ENCODE measurements at places on chromosomes 2 and 18.

DNA sequence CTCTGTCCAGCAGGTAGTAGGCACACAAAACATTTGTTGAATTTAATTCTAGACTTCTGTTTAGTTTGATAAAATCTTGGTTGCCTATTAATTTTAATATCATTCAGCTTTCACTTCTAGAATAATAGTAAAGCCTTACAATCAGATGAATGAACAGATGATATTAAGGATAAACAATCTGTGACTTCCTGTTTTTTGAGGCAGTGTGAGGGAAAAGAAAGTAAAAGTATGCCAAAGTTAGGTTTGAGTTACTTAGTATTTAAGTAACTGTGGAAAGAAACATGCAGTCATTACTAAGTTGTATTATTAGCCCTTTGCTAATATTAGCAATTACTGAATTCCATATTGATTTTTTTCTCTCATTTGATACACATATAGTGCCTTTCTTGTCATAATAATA lies 31.5 kb downstream of the EPB41L5 start:
- DNase-seq = no peak

GRCh38 chr2:239438368-239438767 lies 37.5 kb upstream of the HDAC4 start:
- no peak for DNase-seq

- DNase-seq = no peak
These were observed 335.2 kb downstream of the IRS1 start for GRCh38 chr2:226464380-226464779.

DNA sequence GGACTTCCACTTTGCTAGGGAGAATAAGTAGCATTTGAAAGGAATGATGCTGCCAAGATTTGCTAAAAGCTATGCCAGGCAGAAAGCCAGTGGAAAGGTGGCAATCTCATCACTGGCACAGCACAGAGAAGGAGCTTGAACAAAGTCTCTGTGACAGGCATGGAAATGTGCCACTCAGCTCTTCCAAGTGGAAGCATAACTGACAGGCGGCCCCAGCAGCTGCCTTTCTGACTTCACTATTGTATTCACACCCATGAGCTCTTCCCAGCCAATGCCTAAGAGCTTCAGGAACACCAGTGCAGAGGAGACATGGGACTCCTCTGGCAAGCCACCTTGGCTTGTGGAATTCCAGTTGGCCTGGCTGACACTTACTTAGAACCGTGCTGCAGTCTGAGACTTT lies 134.6 kb upstream of the REG3G start:
- DNase-seq = peak; percentile 6

- DNase-seq = no peak
These were observed 183.8 kb downstream of the LTBP1 start for GRCh38 chr2:33130544-33130943.

DNA sequence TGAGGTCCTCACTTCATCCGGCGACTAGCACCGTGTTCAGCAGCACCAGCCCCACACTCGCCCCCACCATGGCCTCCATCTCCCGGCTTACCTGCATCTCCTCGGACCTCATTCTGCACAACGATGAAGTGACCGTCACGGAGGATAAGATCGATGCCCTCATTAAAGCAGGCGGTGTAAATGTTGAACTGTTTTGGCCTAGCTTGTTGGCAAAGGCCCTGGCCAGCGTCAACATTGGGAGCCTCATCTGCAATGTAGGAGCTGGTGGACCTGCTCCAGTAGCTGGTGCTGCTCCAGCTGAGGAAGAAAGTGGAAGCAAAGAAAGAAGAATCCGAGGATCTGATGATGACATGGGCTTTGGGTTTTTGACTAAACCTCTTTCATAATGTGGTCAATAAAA lies 70.5 kb upstream of the MYCN start:
- no peak for DNase-seq

DNA sequence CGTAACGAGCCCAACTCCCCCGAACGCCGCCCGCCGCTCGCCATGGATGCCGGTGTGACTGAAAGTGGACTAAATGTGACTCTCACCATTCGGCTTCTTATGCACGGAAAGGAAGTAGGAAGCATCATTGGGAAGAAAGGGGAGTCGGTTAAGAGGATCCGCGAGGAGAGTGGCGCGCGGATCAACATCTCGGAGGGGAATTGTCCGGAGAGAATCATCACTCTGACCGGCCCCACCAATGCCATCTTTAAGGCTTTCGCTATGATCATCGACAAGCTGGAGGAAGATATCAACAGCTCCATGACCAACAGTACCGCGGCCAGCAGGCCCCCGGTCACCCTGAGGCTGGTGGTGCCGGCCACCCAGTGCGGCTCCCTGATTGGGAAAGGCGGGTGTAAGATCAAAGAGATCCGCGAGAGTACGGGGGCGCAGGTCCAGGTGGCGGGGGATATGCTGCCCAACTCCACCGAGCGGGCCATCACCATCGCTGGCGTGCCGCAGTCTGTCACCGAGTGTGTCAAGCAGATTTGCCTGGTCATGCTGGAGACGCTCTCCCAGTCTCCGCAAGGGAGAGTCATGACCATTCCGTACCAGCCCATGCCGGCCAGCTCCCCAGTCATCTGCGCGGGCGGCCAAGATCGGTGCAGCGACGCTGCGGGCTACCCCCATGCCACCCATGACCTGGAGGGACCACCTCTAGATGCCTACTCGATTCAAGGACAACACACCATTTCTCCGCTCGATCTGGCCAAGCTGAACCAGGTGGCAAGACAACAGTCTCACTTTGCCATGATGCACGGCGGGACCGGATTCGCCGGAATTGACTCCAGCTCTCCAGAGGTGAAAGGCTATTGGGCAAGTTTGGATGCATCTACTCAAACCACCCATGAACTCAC lies 673 bp downstream of the PCBP1 start:
- no peak for DNase-seq

DNA sequence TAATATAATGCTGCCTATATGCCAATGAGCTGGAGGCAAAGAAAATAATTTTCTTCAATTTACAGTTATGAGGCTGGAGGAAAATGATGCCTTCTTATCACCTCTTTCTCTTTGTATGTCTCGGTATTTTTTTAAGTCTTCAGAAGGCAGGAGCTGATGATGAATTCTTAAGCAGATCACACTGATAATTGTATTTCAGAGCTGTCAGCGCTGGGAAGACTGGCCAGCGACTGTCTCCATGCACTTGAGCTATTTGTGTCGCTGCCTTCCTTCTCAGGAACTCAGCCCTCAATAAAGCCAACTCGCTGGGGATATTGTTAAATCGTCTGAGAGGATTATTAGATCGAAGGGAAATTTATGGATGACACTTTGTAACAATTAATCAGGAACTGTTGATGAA lies 40.3 kb downstream of the PTGR3 start:
- DNase-seq = no peak

- no peak for DNase-seq
These were observed 7.2 kb downstream of the NPC1 start for GRCh38 chr18:23578891-23579653.

GRCh38 chr18:49857708-49858107 lies 44.4 kb upstream of the ACAA2 start:
- no peak for DNase-seq

DNA sequence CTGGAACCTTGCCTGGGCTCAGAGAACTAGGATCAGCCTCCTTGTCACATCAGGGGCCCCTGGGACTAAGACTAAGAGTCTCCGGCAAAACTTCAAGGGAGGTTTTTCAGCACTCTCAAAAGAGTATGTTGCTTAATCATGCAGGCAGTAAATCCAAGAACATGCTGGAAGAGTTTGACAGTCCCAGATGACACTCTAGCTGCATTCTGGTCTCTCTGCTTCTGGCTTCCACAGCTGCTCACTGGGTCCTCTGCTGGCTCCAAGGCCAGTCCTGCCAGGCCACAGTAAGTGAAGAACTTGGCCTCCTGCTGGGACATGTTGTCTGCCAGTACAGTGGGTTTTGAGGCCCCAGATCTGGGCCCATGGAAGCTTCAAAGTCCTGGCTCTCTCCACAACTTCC lies 45.2 kb upstream of the IL1RL1 start:
- DNase-seq = no peak

DNA sequence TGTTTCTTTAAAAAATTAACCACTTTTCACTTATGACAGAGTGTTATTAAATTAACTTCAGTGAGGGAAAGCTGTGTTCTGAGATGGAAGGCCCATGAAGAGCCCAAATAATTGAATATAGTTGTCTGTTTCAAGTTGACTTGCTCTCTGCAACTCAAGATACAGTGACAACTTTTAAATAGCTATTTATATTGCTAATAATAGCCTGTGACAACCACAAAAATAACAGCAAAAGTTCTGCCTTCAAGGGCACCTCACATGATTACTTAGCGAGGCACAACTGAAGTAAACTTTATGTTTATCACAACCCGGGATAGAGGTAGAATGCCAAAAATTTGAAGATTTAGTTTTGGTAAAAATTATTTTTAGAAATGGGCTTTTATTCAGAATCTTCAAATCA lies 167.3 kb upstream of the SCN7A start:
- no peak for DNase-seq

DNA sequence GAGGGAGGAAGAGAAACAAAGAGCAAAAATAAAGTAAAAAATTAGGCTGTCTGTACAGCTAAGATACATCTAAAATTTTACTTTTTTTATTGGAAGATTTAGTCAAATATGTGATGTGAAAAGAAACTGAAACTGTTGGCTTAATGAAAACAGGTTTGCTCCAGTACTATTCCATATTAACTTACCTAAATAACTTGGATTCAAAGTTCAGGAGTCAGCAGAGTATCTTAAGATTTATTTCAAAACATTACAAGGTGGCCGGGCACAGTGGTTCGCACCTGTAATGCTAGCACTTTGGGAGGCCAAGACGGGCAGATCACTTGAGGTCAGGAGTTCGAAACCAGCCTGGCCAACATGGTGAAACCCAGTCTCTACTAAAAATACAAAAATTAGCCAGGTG lies 197.9 kb downstream of the PDE11A start:
- no peak for DNase-seq

DNA sequence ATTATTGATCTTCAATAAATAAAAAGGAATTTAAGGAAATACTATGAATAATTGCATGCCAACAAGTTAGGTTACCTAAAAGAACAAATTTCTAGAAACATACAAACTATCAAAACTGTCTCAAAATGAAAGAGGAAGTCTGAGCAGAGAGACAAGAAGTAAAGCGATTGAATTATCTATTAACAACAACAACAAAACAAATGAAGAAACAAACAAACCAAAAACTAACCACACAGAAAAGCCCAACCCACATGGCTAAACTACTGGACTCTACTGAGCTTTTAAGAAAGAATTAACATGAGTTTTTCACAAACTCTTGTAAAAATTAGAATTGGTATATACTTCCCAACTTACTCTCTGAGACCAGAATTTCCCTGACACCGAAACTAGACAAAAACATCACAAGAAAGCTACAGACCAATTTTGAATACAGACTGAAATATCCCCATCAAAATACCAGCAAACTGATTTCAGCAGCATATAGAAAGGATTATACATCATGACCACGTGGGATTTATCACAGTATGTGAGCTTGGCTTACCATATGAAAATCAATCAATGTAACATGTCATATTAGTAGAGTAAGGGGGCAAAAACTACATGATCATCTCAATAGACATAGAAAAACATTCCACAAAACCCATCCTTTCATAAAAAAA lies 16.6 kb upstream of the GALNT1 start:
- DNase-seq = no peak

DNA sequence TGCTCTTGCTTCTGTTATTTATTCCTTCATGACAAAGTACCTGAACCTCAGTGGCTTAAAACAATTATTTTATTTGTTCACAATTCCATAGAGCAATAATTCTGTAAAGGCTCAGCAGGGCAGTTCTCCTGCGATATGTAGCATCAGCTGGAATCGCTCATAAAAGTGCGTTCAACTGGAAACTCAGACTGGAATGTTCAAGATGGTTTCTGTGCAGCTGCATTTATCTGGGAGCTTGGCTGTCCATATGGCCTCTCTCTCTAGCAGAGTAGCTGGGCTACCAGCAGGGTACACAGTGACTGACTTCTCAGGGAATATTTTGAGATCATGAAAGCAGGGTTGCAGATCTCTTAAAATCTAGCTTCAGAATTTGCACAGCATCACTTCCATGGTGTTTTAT lies 13.5 kb downstream of the CCDC121 start:
- DNase-seq = no peak

DNA sequence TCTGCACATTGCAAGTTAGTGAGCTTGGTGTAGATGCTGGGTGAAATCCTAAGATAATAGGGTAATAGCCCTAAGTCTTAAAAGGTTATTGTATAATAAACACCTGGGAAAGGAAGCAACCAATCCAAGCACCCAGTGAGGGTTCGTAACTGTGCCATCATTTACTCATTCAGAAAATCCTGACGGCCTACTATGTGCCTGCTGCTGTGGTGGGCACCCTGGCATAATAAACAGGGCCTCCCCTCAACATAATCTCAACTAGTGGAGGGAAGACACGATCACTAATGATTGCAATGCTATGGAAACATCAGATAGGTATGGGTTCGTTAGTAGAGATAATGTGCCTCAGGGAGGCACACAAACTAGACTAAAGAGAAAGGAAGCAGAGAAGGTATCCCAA lies 48.9 kb upstream of the CCDC85A start:
- no peak for DNase-seq

DNA sequence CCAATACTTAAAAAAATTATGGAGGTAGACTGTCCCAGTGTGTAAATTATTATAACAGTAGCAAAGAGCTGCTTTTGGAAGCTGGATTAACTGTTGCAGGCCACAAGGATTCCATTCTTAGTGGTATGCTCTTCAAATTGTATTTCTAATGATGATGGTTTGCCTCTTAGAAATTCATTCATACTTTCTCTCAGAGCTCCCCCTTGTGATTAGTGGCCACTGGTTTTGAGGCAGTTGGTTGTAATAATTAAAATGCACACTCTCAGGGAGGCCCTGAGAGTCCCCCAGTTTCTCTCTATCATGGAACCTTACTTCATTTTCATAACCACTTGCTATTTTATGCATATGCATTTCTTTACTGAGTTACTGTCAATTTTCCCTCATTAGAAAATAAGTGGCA lies 122.5 kb downstream of the PLA2R1 start:
- no peak for DNase-seq

- DNase-seq = no peak
These were observed 215.7 kb downstream of the SLC4A10 start for GRCh38 chr2:161839926-161840325.

DNA sequence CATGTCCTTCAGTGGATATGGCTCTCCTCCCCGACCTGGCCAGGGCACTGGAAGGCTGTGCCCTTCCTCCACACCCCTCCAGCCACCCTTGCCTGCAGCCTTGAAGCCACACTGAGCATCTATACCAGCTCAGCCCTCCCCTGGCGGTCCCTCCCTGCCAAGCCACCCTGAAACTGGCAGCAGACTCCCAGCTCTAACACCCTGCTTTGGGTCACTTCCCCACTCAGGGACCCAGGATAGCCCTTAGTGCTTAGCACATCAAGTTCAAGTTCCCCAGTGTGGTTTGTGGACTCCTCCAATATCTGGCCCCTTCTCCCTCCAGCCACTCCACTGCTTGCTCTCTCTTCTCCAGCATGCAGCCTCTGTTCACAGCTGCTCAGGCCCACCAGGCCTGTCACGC lies 89.4 kb downstream of the TNS1 start:
- no peak for DNase-seq

GRCh38 chr18:55111271-55111670 lies 152.0 kb upstream of the CCDC68 start:
- DNase-seq = no peak
